ENCODE measurements at places on chromosomes 2 and 18.

DNA sequence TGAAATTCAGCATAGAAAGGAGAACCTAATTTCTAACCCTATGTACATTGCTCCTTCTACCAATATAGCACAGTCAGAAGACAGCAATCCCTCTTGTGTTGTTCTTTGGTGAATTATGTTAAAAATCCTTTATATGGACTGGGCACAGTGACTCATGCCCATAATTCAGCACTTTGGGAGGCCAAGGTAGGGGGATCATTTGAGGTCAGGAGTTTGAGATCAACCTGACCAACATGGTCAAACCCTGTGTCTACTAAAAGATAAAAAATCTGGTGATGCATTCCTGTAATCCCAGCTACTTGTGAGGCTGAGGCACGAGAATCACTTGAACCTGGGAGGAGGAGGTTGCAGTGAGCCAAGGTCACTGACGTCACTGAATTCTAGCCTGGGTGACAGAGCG lies 195.6 kb downstream of the TMX3 start:
- DNase-seq = no peak

- DNase-seq = peak; percentile 67
Observed at GRCh38 chr2:40451918-40452605, at the start of gene SLC8A1. Gene SLC8A1, minus strand, starts transcription at chr2:40452090.

DNA sequence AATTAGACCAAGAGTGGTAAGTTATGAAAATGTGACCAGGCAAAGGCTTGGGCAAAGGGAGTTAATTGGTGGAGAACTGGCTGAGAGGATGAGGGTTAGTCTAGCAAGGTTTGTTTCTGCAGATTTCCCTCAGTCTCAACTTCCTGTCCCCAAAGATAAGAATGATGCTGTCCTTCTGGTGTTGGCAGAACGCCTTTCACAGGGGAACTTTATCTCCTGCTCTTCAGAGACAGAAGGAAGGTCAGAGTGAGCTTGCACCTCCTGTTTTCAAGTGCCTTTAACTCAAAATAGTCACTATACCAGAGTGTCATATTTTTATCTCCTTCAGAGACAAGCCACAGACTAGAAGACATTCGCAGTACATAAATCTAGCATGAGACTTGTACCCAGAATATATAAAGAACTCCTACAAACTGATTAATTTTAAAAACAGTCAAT lies 95.7 kb downstream of the TEX51 start:
- no peak for DNase-seq

DNA sequence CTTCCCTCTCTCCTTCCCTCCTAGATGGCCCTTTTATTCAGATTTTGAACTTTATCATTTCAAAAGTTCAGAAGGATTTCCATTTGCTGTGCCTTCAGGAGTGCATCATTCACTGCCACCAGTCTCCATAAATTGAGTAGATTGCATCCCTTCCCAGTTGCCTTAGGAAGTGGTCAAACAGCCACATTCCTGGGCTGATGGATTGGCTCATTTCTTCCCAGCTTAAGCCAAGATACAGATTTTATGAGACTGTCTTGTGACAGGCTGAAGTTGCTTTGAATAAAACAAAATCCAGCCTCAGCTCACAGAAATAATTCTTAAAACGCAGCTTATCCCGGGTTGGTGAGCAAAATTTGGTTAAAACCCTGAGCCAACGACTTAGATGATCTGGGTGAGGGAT lies 9.8 kb downstream of the NRP2 start:
- DNase-seq = no peak

DNA sequence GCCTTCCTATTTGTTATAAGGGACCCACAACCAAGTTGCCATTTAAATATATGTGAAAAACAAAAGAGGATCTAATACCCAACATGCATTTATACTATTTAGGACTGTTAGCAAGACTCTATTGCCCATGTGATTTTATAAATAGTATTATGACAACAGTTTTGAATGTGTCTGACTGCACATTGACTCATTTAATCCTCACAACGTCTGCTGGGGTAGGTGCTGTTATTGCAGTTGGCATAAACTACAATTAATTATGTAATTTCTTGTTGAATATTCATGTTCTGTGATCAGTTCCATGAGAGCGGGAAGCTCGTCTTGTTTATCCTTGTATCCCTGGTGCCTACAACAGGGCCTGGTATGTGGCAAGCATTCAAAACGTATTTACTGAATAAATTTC lies 53.7 kb downstream of the SH2D6 start:
- DNase-seq = peak; percentile 31

DNA sequence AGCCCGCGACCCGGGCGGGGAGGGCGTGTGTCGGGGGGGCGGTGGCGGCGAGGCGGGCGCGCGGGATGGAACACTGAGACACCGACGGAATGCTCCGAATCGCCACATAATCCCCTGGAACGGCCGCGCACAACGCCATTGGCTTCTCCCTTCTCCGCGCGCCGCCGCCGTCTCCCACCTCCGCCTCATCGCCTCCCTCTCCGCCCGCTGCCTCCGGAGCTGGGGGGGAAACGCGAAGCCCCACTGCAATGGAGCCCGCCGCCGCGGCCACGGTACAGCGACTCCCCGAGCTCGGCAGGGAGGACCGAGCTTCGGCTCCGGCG lies at the start of gene PHLPP1:
TSS of gene PHLPP1 (plus strand) at position 106 of the 323 bp plus-strand sequence. CDS start at position 249, 143 bp downstream.
- DNase-seq = no peak

- peak; percentile 30 for DNase-seq
Observed at GRCh38 chr2:8679827-8680731, 1.8 kb upstream of the ID2 start.

DNA sequence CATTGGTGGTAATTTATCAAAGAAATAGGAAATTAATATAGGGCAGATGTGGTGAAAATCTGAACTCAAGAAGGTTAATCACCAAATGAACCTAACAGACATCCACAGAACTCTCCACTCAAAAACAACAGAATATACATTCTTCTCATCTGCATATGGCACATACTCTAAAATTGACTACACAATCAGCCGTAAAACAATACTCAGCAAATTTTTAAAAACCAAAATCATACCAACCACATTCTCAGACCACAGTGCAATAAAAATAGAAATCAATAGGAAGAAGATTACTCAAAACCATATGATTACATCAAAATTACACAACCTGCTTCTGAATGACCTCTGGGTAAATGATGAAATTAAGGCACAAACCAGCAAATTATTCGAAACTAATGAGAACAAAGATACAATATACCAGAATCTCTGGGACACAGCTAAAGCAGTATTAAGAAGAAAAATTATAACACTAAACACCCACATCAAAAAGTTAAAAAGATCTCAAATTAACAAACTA lies 31.0 kb downstream of the RBM43 start:
- DNase-seq = peak; percentile 55

- DNase-seq = no peak
Observed at GRCh38 chr2:227010433-227010832, 153.6 kb downstream of the COL4A4 start.

GRCh38 chr2:164802095-164802707 lies 39.4 kb downstream of the COBLL1 start:
- DNase-seq = no peak

DNA sequence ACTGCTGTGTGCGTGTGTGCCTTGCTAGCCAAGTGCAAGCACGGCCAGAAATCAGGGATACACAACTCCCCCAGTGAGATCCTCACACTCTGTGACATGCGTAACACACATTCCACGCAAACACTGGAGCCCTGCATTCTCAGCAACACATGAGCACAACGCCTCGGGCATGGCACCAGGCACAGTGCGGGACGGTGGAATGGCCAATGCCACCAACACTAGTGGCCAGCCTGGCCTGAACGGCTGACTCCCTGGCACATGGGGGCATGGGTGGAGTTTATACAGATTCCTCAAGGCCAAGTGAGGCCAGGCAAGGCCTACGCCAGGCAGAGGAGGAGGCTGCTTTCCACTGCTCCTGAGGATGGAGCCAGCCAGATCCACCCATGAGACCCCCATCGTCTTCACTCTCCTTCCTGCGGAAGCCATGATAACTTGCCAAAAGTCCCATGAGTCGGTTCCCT lies 56.2 kb downstream of the ANKMY1 start:
- DNase-seq = no peak

DNA sequence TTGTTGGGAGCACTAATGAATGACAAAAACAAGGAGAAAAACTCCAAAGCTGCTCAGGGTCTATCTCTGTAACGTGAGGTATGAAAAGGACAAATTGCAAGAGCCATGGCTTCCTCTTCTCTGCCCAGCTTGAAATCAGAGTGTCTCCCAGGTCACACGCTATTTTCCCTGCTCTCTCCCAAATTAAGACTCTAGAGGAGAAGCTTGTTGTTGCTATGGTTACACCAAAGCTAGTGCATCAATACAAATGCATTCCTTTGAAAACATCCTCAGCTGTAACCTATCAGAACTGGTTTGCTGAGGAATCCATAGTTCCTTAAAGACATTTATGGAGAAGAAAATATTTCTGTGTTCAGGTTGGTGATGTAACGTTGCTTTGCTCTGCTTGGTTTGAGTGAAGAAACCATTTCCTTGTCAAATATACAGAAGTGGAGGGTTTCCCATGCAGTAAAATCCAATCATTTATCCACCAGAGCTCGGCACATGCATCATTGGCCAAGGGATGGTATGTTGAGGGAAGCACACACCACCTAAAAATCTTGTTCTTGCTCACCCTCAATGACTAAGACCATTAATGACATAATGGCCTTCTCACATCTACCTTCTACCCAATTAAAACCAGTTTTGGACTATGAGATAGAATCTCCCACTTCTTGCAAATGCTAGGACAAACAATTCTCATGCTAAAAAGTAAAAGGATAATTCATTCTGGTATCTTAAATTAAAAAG lies 2135.6 kb upstream of the CELF4 start:
- no peak for DNase-seq

DNA sequence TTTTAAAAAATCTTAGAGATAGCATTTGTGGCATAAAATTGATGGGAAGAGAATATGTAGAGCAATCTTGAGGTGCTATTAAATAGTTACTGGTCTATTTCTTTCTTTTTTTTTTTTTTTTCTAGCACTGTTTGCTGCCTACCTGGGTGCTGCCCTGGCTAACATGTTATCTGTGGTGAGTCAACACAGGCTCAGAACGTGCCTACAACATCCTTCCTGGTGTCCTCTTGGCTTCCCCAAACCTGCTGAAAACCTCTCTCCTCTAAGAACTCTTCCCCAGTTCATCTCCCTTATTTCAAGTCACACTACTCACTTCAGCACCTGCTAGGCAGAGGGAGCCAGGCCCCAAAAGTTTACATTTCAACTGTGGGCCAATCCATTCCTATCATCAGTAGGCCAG lies 45.1 kb upstream of the SLC14A1 start:
- no peak for DNase-seq

Measured in suppressor macrophage treated with lipopolysaccharide for 4 hours (primary cell).